Anterior cingulate cortex (tissue), 58 donors: ENCODE measurements at places on chromosomes 4 and X.

DNA sequence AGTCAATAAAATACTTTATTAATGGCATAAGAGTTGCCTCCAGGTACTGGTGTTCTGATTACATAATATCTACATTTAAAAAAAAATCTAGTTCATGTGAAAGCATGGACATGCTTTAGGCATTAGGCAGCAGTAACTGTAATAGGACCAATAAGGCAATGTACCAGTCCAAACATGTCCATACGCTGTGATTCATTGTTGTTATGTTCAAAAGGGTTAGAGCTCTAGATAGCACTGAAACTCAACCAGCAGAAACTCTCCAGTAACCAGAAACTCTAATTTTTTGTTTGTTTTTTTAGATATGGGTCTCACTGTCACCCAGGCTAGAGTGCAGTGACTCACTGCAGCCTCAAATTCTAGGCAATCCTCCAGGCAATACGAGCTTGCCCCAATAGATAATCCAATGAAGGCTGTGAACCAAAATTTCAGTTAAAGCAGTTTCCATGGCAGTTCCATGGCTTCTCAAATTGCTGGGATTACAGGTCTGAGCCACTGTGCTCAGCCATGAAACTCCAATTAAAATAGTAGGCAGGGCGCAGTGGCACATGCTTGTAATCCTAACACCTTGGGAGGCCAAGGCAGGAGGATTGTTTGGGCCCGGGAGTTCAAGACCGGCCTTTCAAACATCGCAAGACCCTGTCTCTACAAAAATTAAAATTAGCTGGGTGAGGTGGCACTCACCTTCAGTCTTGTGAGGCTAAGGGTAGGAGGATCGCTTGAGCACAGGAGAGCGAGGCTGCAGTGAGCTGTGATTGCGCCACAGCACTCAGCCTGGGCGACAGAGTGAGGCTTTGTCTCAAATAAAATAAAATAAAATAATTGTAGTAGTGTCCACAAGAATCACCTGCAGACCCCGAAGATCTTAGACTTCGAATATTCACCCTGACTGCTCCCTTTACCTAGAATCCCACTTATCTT, 36.3 kb downstream of the MGARP start:
- DNase-seq: no peak

GRCh38 chr4:130484826-130485225, 1388.9 kb downstream of the C4orf33 start:
- no peak for DNase-seq

DNA sequence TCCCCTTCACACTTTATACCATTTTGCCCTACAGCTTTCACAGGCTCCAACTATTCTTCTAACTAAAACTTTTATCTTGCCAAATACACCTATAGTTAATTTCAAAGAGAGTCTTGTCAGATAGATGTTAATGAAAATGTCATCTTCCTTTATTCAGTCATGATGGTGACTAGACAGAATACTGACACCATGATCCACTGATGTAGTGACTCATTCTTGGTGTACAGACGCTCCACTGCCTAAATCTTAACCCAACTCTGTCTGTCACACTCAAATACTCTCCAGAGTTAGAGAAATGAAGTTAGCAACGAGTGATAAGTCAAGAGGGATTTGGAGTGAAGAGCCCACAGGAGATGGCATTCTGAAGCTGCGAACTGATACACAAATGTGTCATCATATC, 32.1 kb upstream of the HDAC8 start:
- DNase-seq: no peak

- DNase-seq: no peak
Observed at GRCh38 chr4:161260819-161261218, 903.0 kb downstream of the FSTL5 start.

DNA sequence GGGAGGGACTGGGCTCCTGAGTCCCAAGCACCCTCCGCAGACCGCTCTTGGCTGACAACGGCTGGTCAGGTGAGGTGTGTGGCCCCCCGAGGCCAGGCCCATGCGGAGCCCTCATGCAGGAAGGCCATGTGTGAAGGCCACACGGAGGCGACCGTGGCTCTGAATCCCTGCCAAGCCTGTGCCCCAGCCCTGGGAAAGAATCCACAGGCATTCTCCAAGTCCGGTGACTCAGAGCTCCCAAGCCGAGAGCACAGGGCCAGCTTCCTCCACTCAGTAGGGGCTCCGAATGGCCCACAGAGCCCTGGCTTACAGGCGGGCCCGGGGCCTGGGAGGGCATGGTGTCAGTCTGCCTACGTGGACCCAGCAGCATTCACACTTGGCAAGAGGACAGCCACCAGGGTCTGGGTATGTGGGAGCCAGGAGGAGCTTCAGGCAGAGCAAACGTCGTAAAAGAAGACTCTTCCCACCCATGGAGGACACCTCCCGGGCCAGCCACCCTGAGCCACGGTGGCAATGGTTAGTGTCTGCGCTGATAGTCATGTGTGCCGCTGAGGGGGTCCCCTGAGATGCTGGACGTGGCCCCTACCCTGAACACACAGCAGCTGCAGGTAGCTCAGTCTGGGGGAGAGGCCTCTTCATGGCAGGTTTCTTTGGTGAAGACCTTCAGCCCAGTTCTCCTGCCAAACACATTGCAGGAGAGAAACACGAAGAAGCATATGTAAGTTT, 105.7 kb downstream of the PSAPL1 start:
- peak; percentile 40 for DNase-seq

DNA sequence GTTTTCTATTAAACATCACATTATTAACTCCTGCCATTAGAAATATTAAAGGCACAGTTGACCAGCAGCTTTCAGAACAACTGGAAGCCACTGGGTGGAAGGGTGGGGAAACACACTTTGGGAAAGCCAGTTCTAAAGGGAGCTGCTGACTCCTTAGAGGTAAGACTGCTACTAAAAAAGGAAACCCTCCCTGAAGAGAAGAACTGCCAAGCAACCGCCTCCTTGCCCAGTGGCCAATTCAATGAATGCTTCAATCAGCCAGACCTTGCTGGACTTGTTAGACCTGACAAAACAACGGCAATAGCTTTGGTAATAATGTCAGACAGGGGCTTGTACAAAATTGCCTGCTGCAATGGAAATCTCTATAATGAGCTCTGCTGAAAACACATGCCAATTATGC, 15.6 kb downstream of the OPHN1 start:
- DNase-seq: peak; percentile 21

DNA sequence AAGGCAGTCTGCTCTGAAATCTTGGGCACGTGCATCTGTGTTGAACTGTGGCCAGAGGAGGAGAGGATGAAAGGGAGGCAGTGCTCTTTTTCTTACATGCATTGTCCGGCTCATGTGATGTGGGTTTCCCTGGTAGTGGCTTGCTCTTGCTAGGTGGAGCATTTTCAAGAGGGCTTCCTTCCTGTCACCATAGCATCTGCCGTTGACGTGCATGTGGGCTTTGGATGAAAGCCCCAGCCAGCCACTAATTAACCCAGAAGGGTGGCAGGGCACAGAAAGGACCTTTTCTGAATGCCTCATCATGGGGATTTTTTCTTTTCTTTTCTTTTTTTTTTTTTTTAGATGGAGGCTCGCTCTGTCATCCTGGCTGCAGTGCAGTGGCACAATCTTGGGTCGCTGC, 121.3 kb downstream of the GPR143 start:
- DNase-seq: no peak

DNA sequence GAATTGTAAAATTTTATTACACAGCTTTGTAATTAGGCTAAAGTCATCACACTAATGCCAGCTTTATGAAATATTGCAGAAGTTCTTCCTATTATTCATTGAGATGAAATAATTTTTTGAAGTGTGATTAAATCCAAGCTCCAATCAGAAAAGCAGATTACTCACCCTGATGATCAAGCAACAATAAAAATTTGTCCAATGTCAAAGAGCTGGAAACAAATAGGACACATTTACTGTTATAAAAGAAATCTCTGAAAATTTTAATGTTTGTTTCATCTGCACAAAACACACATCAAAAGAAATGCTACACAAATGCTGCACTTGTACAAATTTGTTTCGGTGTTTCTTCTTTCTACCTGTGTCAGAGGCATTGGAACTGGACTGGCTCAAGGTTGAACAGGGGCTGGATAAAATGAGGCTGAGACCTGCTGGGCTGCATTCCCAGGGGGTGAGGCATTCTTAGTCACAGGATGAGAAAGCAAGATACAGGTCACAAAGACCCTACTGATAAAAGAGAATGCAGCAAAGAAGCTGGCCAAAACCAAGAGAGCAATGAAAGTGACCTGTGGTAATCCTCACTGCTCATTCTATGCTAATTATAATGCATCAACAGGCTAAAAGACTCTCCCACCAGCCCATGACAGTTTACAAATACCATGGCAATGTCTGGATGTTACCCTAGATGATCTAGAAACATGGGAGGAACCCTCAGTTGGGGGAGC, 78.3 kb downstream of the GASK1B start:
- DNase-seq: no peak

GRCh38 chr4:46839128-46839527, 69.9 kb downstream of the COX7B2 start:
- DNase-seq: no peak

- DNase-seq: no peak
Observed at GRCh38 chrX:120759685-120760084, 116.0 kb downstream of the CT47B1 start.

GRCh38 chr4:159015841-159016240, 87.0 kb upstream of the RAPGEF2 start:
- no peak for DNase-seq

DNA sequence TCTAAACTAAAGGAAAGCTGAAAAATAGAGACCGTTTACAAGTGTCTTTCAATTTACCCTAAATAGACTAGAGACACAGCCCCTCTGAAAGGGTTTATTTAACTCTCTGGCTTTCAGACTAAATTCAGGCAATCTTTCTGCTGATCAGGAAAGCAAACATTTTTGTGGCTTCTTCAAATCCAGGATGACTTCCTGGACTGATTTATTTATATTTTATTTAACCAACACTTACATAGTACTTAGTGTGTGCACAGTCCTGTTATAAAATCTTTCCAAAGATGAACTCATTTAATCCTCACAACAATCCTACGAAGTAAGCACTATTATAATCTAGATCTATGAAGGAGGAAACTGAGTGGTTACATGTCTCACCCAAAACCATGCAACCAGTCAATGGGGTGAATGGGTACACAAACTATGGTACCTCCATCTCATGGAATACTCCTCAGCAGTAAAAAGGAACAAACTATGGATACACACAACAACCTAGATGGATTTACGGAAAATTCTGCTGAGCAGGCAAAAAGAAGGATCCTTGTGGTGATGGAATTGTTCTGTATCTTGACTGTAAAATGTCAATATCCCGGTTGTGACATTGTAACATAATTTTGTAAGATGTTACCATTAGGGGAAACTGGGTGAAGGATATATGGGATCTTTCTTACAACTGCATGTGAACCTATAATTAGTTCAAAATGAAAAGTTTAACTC, 64.1 kb upstream of the MAMLD1 start:
- no peak for DNase-seq

DNA sequence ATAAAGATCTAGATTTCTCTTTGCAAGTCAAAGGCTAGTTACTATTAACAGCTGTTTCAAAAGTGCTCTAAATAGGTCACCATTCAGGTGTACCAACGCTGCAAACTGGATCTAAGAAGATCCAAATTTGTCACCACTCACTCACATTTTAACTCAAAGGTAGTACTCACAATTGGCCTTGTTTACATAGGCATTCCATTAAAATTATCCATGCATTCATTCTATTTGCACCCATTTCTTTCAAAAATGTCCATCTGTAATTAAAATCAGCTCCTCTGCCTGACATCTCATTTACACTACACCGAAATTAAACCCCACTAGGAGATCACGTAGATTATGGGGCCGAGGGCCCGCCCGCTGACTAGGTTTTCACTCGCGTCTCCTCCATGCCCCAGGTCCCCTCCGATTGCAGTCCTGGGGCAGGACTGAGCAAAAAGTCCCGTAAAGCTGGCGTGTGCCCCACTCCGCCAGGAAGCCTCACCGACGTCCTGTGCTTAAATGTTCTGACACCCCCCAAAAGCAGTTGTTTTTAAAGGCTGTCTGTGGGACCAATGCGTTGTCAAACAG, 1.3 kb upstream of the ING2 start:
- peak; percentile 34 for DNase-seq

DNA sequence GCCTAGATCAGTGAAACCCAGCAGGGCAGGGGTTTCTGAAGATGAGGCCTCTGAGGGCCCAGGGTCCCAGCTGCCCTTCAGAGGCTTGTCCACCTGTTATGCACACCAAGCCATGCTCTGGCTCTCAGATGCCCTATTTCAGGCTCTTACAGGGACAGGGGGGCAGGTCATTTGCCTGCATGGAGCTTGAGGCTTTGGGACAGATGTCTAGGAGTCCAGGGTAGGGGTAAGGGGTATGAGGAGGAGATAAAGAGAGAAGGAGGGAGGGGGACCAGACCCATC, 4.7 kb upstream of the EFNB1 start:
- DNase-seq: no peak

GRCh38 chrX:40530509-40530908, 50.3 kb upstream of the ATP6AP2 start:
- DNase-seq: no peak

DNA sequence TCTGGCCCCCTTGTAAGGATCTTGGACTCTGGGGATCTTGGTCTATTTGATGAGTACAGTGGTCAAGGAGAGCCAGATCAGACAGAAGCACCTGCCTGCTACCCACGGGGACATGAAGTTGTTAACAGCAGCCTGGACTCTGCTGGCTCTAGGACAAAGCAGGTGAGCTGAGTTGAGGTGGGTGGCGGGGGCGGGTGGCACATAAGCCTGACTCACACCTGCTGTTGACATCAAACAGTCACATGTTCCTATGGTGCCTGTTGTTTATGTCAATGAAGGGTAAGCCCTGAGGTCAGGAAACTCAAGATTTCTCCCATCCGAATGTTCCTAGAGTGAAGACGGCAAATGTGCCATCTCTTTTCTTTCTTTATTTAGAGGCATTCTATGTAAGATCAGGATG, 50.1 kb upstream of the CLNK start:
- DNase-seq: no peak
